Activated CD4-positive, alpha-beta T cell treated with anti-CD3 and anti-CD28 coated beads, Interleukin-2, amount 10 ng/mL, durations not matched to agents 24 days and 14 days (primary cell): ENCODE measurements at places on chromosomes 2 and 18.

DNA sequence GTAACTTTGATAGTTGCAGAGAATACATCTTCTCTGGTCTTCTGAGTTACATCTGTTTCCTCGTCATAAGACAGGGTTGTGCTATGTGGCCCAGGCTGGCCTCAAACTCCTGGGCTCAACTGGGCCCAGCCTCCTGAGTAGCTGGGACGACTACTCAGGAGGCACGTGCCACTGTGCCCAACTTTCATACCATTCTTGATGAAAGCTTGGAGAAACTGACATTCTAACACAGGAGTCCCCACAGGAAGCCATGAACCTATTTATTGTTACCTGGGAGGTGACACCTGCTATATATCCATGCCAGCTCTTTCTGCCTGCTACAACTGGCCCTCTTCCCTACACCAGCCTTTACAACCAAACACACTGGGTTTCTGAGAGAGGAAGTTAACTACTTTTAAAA, 19.1 kb downstream of the EIF2AK3 start:
- DNase-seq, result no peak

GRCh38 chr2:104616856-104617255, 237.1 kb upstream of the POU3F3 start:
- DNase-seq, result no peak

GRCh38 chr2:119476301-119477112, 44.9 kb downstream of the TMEM37 start:
- peak; percentile 79 for DNase-seq

DNA sequence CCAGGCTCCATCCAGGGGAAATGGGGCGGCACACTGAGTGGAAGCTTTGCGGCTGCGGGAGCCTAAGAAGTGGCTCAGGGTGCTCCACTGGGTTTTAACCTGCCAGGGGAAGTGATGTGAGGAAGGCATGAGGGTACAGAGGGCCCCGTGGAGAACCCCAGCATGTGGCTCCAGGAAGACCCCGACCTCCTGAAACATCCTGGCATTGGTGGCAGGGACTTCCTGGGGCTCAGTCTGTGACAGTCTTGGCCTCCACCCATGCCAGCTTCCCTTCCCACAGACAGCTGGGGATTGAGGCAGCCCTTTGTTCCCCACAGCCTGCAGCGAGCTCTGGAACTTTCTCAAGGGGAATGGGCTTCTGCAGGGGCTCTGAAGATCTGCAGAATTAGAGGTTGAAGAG, 146.6 kb downstream of the TNS1 start:
- DNase-seq, result no peak

- DNase-seq, result no peak
Measured at GRCh38 chr2:143152637-143153036, 23.4 kb downstream of the ARHGAP15 start.

DNA sequence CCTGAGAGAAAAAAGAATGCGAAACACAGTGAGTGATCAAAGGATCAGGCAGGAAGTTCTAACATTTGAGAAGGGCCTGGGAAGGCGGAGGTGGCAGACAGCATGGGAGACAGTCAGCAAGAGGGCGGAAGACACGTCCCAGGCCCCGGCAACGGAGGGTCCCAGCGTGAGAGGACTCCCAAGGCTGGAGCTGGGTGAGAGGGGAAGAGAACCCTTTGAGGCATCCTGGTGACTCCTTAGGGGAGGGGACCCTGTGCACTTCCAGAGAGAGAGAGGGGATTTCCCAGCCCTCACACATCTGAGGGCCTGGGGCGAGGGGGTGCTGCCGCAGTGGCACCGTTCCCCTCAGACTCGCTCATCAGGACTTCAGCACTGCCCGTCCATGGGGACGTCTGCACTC, 133.4 kb downstream of the RTP5 start:
- DNase-seq, result peak; percentile 60
